ENCODE measurements at places on chromosomes 12 and 14.

DNA sequence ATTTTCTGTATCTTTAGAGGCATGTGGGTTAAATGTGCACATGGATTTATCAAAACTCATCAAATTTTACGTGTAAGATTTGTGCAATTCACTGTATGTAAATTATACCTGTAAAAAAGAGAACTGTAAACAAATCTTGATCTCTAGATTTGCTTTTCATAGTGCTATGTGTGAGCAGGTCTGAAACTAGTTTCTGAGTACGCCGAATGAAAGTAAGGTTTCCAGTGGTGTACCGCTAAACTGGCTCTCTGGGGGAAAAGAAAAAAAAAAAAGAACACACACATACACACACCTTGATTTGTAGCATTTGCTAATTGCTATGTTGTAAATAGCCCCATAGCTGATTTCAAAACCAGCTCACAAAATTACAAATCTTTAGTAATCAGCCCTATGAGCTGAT lies 8.6 kb upstream of the SLC41A2 start:
- DNase-seq: no peak

DNA sequence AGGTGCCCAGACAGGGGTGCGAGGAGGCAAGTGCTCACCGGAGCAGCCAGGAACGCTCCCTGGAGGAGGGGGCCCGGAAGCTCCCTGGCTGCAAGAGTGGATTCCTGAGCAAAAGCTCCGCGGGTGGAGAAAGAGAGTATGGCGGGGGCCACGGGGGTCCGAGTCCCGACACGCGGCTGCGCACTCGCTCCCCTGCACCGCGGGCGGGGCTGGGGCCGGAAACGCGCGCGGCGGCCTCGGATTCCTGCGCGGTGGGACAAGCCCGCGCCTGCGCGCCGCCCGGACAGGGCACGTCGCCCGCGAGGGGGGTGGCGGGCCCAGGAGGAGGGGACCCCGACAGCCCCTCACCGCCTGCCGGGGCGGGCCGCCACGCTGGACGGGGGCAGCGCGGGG lies 27.8 kb upstream of the GPR132 start:
- DNase-seq: no peak

GRCh38 chr12:92973614-92974013 lies 44.5 kb upstream of the EEA1 start:
- DNase-seq: no peak

DNA sequence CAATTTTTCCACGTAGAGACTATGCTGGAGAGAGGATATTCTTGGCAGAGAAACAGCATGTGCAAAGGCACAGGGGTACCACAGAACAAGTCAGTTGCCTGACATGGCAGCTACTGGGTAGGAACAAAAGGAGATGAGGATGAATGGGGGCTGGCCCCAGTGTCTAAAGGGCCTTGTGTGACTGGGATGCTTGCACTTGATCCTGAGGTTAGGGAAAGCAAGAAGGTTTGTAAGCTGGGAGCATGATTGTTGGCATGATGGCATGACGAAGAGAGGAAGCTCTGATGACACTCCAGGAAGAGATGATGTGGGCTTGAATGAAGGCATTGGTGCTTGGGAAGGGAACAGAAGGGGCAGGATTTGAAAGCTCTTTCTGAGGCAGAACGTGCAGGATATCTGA lies 139.1 kb downstream of the ZFP36L1 start:
- DNase-seq: no peak

- DNase-seq: peak; percentile 66
These were observed 51.4 kb downstream of the A2M start for GRCh38 chr12:9064201-9064814.

DNA sequence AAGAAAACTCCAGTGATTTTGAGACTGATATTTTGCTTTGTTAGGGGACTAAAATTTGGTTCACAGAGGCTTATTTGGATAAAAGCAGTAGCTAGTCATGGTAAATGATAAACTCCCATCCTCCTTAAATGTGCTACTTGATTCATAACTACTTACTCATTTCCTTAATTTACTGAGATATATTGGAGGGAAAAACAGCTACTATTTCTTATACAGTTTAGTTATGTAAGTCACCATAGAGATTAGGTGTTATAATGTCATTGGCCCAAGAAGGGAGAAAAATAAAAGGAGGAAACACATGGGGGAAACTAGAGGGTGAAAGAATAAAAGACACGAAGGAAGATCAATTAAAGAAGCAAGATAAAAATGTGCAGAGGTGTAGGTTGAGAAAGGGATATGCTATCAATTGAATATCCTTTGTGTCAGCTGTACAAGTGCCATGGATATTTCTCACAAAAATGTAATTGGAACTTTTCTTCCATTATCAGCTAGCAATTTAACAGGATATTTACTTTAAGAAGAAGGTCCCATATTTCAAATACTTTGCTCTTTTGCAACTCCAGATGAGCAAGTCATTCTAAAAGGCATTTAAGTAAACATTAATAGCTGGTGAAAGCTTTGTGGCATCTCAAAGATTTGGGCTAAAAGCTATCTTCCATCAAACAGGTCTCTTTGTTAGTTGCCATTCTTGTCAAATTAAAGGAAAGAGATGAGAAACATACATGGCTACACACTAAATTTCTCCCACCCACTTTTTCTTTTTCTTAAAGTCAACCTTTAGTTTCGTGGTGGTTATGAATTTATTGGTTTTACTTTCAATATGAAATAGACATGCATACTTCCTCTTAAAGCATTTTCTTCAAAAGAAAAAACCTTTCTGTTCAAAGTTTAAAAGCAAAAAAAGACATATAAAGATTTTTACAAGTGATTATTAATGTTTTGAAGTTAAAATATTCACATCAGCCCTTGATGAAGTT lies 439.5 kb downstream of the CCER1 start:
- DNase-seq: no peak

GRCh38 chr14:94827711-94828447 lies 58.0 kb upstream of the GSC start:
- DNase-seq: no peak

- no peak for DNase-seq
These were observed 326.8 kb downstream of the CCDC91 start for GRCh38 chr12:28517101-28517500.

DNA sequence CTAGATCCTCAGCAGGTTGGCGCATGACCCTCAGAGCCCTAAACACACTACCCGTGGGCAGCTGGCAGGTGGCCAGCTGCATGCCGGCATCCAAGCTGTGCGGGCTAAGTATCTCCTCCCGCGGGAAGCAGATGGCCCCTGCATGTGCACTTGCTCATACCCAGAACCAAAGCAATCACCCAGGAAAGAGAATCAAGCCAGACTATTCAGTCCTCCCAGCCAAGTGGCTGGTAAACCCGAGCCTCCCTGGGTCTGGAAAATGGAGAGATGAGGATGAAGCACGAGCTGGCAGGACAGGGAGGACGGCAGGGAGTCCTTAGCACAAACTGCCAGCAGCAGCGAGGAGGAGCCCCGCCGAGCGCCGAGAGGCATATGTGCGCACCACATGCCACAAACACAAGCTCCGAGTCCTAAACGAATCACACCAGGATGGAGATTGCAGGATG lies 139.7 kb downstream of the RIMBP2 start:
- DNase-seq: no peak

DNA sequence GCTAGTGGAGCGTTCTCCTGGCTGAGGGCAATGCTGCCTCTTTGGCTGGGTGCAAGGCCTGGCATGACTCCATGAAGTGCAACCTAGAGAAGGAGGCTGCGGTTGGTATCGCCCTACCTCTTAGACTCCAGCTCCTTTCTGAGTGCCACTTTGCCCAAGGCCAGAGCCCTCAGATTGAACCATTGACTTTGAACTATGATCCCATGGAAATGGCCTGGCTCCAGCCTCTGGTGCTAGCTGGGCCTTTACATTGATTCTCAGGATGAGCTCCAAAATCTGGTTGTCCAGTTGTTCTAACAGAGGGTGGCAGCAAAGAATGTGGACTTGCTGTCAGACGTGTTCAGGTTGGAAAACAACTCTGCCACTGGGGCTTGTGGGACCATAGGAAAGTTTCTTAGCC lies 16.1 kb upstream of the SMOC1 start:
- DNase-seq: no peak

DNA sequence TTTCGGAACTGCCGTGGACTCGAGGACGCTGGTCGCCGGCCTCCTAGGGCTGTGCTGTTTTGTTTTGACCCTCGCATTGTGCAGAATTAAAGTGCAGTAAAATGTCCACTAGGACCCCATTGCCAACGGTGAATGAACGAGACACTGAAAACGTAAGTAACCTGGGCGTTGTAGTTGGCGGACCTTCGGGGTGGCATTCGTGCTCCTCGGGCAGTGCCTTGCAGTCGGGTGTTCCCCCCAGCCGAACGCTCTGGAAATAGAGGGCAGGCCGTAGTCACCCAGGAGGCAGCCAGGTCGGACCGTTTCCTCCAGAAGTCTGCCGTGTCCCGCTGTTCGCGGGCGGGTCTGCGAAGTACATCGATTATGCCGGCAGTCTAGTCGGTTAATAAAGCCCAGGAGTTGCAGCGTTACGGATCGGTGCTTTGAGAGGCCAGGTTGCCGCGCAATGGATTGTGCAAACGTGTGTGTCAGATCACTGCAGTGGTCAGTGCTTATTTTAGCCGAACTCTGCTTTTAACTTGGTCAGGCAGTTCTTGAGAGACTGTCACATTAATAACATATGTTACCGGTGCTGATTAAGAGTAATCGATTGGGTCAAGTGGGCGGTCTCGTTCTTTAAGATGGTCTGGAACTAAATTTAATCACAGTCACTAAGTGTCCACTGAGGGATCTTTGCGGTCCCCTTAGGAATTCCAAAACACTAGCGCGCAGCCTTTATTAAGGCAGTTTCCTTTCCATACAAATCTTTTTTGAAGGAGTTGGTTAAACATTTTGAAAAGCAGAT lies 906 bp downstream of the MARK3 start:
- peak; percentile 34 for DNase-seq

GRCh38 chr12:51320311-51320694 lies 3.7 kb downstream of the BIN2 start:
- DNase-seq: no peak

GRCh38 chr12:106300761-106301160 lies 1.8 kb upstream of the TCP11L2 start:
- no peak for DNase-seq

- no peak for DNase-seq
These were observed 38.2 kb upstream of the EML1 start for GRCh38 chr14:99755068-99755405.

DNA sequence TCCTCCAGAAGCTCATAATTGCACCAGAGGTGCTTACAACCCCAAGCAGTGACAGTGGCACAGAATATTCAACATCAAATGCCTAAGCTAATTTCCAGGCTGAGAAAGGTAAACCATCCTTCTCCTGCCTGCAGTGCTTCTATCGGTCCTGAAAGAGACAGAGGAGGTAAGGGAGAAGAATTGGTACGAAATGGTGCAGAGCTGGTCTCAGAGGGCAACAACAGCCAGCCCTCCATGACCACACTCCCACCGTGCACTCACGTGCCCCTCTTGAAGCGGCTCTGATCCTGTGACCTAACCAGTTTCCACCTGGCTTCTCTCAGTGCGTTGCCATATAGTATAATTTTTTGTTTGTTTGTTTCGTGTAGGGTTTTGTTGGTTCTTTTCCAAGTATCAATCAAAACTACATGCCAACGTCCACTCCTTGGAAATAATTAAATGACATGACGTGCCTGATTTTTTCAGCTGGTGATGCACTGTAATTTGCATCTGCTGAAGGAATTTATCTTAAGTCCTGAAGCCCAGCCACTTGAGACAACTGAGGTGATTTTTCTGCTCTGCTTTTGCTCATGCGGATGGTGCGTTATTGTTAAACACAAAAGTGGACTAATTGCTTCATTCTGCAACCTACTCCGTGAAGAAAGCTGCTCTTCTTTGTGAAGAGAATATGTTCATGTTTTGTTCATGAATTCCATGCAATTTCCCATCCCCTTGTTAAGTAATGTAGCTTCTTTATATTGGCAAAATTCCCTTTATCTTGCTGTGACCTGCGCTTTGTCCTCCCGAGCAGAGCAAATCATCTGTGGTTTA lies 1.3 kb upstream of the ATP2A2 start:
- DNase-seq: no peak

GRCh38 chr14:100944052-100944451 lies 40.5 kb upstream of the RTL1 start:
- DNase-seq: no peak

DNA sequence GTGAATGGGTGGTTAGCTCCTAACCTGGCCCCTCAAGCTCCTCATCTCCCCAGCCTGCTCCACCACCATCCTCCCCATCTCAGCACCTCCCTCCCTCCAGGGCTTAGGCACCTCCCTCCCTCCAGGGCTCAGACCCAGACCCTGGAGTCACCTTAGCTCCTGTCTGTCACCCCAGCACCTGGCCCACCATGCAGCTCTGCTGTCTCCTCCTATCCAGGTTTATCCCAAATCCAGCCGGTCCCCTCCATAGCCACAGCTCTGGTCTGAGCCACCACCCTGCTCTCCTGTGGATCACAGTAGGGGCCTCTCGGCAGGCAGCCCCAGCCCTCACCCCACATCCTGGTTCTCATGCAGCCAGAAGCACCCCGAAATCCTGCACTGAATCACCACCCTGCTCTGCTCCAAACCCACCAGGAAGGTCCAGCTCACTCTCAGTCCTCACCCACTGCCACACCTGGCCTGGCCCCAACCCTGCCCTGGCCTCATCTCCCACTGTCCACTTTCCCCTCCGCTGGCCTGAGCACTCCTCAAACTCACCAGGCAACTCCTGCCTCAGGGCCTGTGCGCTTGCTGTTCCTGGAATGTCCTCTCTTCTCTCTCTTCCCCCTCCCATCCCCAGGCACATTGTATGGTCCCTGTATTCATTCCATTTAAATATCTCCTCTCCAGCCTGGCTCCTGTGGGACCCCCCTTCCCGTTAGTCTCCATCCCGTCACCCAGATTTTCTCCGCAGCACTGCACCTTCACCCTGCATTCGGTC lies 62.6 kb downstream of the DIO3 start:
- no peak for DNase-seq

DNA sequence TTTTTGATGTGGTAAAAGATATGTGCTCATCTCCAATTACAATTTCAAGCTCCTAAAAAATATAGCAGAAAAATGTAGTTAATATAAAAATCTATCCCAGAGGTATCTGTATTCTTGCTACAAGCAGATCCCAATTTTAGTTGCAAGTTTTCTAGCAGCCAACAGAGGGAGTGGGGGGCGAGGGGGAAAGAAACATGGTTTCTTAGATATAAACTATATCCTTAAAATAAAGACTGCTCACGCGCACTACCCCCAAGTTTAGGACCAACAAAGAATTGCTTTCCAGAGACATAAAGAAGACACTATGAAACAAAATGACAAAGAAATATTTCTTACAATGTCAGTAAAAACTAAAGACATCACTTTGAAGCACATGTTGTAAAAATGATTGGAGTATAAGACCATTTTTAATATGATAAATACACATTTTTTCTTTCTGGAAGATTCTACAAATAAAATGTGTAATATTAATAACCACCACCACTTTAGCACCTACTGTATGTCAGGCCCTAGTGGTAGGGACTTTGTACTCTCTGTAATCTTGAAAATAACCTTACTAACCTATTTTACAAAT lies 5.4 kb downstream of the MAGOHB start:
- no peak for DNase-seq

- DNase-seq: no peak
These were observed 14.2 kb upstream of the WDR20 start for GRCh38 chr14:102125546-102125945.

- DNase-seq: no peak
These were observed 123.6 kb downstream of the PAWR start for GRCh38 chr12:79567175-79567563.
